NCI-H2029 treated with DMSO at 0.1 percent for 48 hours (cell line): ENCODE measurements at places on chromosomes 2 and 18.

GRCh38 chr2:11166476-11166875, 11.2 kb downstream of the SLC66A3 start:
- DNase-seq = no peak

DNA sequence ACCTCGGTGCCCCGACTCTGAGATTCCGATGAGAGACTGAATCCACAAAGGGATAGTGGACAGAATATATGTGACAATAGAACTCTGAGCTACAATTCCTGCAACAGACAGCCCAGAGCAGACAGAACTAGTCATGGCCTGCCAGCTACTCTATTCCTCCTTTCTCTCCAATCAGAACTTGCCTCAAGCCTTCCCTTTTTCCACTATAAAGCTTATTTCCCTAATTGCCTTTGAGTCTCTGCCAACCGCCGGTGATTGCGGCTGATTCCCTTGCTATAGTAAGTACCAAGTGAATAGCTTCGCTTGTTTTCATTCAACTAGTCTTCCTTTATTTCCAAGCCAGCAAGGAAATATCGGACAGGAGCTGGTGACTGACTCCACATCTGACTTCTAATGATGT, 96.8 kb downstream of the DSC3 start:
- no peak for DNase-seq

DNA sequence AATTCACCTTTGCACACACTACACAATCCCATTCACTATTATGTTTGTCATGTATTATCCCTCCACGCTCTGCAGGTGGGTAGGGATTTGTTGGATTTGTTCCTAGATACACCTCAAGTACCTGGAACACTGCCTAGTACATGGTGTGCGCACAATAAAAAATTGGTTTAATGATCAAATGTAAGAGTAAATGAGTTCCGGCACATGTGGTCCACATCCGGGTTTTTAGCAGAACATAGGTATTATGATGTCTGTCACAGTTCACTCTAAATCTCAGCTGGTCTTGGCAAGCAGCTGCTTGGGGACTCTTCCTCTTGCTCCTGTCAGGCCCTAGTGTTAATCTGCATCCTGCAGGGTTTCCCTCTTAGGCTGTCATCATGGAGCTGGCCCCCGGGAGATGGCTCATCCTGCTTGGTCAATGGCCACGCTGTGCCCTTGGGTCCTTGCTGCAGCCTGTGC, 21.8 kb upstream of the IL1R1 start:
- DNase-seq = peak; percentile 63

- no peak for DNase-seq
Measured at GRCh38 chr2:199862788-199863187, 11.8 kb upstream of the FTCDNL1 start.

GRCh38 chr18:8799001-8799400, 93.6 kb downstream of the MTCL1 start:
- DNase-seq = no peak

DNA sequence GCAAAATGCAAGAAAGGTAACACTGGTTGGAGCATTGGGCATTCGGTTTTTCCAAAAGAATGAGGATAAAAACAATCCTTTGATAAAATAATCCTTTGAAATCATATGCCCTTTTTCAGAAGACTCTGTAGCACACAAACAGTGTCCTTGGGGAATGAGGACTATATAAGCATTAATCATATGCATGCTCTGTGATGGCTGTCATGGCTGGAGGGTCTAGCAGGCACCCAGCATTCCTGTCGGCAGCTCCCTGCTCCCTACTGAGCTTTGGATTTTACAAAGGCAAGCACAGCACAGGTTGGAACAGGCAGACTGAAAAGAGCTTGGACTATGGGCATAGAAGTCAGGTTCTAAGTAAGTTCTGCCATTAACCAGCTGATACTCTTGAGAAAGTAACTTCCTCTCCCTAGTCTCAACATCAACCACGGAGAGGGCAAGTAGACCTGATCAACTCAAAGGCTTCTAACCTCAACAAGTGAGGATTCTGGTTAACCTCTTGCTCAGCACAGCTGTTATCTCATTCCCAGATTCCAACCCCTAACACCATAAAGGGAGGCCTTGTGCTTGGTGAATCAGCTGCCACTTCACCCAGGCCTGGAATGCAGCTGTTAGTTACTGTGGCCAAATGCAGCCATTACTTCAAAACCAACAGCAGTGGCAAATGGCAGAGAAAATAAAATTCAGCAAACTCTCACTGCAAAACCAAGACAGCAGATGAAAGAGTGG, 29.5 kb downstream of the GALNT14 start:
- DNase-seq = no peak

DNA sequence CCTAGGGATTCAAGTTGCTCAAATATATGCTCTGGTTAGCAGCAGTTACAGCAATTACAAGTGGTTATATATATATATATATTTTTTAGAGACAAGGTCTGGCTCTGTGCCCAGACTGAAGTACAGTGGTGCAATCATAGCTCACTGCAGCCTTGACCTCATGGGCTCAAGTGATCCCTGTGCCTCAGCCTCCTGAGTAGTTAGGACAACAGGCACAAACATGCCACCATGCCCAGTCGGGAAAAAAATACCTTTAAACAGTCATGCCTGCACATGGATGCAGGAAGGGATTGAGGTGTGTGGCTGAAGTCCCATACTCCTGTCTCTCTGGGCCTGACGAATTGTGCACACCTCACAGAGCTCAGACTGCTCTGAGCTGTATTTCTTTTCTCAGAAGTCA, 19.6 kb upstream of the DNAH7 start:
- no peak for DNase-seq

DNA sequence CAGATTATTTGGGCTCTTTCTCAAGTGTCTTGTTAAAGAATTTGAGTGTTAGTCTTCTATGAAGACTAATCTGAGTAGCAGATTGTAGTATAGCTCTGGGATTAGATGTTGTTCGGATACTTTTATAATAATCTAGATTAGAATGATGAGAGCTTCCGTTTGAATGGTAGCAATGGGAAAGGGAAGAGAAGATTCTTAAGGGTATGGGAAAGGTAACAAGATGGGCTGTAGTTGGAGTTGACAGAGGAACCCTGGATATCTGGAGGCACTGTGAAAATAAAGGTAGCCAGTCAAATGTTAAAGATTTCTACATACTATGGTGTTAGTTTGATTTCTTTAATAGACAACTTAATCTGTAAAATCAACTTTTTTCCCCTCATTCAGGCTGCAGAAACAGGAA, 4.7 kb downstream of the DDX1 start:
- DNase-seq = no peak

DNA sequence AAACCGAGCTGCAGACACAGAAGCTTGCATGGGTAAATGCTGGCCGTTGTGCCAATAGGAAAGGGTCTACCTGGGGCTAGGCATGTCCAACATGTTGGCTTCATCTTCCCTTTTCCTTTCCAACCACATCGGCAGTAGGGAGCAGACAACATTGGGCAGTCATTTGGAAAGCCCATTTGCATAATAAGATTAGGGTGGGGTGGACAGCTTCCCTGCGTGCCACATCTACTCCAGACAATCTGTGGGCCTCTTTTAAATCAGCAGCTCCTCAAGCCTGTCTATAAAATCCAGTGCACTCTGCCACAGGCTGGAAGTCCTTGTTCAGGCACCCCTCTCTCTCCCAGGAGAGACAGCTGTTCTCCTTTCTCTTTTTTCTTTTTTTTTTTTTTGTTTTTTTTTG, 203.6 kb upstream of the KYNU start:
- no peak for DNase-seq

DNA sequence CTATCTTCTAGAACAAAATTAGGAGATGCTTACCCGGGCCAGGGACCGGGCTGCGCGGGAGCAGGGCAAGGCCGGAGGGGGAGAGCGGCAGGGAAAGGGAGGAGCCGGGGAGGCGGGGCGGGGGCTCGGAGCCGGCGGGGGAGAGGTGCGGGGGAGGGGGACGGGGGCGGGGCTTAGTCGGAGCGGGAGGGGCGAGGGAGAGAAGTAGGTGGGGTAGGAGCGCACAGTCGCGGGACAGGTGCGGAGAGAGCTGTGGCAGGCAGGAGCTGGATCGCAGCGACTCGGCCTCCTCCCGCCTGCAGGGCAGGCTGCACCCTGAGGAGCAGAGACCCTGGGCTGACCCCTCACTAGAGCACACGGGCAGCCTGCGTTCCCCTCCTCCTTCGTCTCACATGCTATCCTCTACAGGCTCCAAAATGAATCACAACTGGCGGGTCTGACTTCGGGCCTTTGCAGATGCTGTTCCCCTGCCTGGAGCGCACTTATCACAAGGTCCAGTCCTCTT, 290.3 kb downstream of the CELF4 start:
- no peak for DNase-seq

- no peak for DNase-seq
Measured at GRCh38 chr18:417495-417894, 83.0 kb downstream of the COLEC12 start.

DNA sequence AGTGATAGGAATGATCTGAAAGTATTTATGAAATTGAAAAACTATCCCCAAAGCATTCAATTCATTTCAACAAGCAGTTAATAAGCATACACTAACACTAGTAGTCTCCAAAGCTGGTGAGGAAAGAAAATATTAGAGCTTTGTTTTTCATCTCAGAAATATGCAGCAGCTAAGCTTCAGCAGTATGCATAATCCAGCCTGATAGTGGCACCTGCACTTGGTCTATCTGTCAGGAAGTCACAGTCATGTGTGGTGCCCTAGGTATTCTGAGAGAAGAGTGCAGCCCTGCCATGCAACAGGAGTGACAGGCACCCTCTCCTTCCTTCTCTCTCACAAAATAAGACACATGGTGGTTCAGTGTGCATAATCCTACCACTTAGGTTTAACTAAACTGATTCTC, 158.8 kb downstream of the DYM start:
- DNase-seq = no peak

DNA sequence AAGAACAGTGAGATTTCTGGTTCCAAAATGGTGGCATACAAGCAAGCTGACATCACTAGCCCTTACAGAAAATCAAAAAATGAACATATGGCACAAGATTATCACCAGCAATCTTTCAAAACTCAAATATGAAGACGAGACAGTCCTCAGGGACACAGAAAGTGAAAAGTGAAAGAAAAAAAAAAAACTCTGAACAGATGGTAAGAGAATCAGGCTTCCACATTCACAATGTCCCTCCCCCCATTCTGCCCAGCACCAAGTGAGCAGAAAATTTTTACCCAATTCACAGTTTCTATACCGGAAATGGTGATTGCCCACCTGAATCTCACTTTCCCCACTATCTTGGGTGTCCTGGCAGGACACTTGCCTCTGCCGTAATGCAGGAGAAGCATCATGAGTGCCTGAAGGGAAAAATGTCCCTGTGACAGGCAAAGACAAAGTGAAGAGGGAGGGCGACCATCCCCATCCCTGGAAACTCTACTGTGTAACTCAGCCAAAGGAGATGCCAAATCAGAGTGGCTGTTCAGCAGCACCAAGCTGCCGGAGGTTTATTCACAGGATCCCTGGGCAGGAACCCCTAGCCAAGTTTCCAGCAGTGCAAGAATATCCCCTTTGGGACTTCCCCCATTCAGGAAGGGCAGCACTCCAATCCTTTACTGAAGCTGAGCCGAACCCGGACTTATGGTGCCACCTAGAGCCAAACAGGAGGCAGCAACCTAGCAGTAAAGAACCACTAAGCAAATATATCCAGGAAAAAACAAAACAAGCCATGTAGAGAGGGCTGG, 312.2 kb downstream of the LRATD1 start:
- no peak for DNase-seq

DNA sequence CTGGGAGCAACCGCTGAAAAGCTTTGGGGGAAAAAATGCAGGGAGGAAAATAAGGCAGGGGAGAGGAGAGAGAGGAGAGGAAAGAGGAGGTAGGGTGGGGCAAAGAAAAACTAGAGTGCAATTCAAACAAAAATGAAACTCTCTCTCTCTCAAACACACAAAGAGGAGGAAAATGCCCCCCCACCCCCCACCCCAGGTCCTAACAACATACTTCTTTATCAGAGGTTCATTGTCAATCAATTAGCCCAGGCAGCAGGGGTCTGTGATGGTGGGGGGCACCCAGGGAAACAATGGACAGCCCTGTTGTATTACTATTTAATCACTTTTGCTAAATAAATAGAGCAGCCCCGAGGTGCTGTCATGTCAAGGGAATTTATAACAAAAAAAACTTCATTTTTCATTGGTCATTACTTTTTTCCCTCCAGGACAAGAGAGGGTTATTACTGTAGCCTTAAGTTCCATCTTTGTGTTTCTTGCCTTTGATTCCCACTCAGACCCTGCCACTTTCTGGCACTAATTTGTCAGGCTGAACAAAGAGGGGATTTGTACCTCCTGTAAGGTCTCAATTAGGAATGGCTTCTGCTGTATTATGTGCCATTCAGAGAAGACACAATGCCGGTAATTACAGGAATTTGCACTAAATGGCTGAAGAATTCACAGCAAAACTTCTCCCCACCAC, 55.0 kb downstream of the PLEKHM3 start:
- no peak for DNase-seq

DNA sequence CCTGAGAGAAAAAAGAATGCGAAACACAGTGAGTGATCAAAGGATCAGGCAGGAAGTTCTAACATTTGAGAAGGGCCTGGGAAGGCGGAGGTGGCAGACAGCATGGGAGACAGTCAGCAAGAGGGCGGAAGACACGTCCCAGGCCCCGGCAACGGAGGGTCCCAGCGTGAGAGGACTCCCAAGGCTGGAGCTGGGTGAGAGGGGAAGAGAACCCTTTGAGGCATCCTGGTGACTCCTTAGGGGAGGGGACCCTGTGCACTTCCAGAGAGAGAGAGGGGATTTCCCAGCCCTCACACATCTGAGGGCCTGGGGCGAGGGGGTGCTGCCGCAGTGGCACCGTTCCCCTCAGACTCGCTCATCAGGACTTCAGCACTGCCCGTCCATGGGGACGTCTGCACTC, 133.4 kb downstream of the RTP5 start:
- DNase-seq = no peak

GRCh38 chr18:27996801-27997272, 180.1 kb downstream of the CDH2 start:
- no peak for DNase-seq

DNA sequence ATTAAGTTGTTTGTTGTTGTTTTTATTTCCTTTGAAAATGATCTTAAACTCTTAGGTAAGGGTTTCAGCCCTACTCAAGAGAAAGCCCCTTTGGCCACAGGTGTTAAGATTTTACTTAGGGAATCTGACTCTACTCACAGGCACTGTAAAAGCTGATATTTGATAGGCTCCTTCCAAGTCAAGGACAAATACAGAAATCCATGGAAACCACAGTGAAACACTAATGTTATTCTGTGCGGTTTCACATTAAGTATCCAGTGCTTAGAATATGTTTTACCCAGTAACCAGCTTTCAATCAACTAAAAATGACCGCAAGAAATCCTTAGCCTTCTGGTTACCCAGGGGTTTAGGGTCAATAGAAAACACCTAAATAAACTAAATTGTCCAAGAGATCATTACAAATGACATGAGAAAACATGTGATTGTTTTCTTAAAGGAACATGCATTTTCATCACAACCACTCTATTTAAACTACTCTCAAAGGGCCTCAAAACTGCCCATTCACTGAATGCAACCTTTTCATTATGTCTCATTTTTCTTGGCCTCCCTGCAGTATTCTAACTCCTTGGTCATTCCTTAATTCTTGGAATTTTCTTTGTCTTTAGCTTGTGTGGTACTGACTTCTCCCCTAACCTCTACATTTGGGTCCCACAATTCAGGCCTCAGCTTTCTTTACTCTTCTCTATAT, 56.0 kb downstream of the CDH2 start:
- no peak for DNase-seq
